Cerebellar nuclear complex (tissue), 1 donor: ENCODE measurements at places on chromosomes 3 and 15.

- no peak for DNase-seq
Observed at GRCh38 chr3:149640976-149641728, 16.7 kb downstream of the WWTR1 start.

- DNase-seq: no peak
Observed at GRCh38 chr15:40914486-40914885, 14.7 kb upstream of the DLL4 start.

DNA sequence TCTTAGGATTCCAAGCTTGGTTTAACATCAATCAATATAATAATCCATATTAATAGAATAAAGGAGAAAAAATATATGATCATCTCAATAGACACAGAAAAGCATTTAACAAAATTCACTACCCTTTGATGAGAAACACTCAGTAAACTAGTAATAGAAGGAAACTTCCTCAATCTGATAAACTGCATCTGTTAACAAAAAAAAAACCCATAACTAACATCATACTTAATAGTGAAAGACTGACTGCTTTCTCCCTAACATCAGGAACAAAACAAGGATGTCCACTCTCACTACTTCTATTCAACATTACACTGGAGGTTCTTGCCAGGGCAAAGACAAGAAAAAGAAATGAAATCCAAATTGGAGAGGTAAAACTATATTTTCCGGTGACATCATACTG is 30.5 kb downstream of the LRRK1 start:
- no peak for DNase-seq

- DNase-seq: no peak
Observed at GRCh38 chr3:31307131-31307785, 225.5 kb upstream of the STT3B start.

GRCh38 chr3:176896640-176897039 is 300.6 kb downstream of the TBL1XR1 start:
- no peak for DNase-seq

DNA sequence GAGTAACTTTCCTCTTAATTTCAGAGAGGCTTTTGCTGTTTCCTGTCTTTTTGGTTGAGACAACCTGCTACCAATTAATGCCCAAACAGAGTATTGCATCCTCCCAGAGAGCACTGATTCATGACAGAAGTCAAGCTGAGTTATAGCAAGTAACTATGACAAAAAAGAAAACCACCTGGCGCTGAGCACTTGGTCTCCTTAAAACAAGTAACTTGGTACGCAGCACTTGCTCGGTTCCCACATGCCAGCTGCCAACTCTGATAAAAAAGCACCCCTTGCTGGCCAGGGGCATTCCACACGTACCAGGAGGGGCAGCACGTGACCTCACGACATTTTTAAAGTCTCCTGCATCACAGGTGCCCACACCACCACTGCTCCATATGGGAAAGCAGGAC is 13.5 kb upstream of the MYO5C start:
- no peak for DNase-seq

- no peak for DNase-seq
Observed at GRCh38 chr3:141487521-141488252, 860 bp downstream of the RASA2 start.

DNA sequence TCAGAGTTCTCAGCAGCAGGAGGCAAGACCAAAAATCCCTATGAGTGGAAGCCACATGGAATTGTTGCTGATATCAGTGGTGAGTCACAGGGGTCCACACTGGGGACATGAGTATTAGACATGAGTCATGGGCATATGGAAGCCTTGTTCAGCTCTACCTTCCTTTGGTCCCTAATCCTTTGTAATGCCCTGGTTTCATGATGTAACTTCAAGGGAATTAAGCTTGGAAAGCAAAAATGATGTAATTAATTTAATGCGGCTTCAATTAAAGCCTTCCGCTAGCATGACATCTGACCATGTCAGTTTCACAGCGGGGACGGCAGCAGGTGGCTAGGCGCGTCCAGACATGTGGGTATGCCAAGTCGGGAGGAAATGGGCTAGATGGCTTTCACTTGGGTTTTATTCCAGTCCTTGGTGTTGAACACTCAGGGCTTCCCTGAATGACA is 176.1 kb upstream of the RGMA start:
- no peak for DNase-seq

- DNase-seq: peak; percentile 66
Observed at GRCh38 chr15:68187559-68187958, 17.6 kb downstream of the CALML4 start.

DNA sequence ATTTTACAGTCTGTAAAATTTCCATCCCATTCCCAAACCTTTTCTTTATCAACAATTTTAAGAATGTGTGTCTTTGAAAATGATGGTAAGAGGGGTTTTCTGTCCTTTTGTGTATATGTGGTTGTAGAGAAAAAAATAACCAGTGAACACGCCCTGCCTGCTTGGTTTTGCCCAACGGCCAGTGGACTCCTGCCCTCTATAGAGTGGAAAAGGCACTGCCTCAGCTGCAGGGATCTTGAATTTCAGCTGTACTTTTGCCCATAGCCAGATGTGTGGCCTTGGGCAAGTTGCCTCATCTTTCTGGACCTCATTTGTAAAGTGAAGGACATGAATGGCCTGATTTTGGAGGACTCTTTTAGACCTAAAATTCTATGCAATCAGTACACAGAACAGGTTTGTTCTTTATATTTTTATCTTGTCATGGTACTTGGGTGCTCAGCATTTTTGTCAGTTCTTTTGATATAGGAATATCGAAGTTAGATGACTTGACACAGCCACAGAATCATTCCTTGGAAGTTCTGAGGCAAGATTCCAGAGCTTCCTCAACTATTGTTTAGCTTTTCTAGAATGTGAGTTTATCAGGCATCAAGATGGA is 81.0 kb downstream of the CLDN11 start:
- DNase-seq: no peak

DNA sequence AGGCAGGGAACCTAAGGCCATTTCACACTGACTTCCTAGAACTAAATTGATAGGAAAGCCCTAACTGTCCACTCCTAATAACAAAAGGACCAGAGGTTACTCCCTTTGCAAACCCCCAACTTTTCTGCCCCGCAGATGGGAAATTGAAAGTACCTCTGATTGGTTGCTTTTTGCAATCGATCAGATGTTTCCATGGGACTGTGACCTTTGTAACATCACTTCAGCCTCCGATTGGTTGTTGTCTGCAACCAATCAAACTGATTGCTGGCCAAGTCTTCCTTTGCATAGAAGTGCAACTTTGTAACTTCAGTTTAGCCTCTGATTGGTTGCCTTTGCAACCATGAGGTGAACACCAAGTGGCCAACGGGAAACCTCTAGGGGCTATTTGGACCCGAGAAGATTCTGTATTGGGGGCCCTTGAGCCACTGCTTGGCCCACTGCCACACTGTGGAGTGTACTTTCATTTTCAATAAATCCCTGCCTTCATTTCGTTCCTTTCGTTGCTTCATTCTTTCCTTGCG is 11.3 kb upstream of the KNL1 start:
- DNase-seq: no peak

DNA sequence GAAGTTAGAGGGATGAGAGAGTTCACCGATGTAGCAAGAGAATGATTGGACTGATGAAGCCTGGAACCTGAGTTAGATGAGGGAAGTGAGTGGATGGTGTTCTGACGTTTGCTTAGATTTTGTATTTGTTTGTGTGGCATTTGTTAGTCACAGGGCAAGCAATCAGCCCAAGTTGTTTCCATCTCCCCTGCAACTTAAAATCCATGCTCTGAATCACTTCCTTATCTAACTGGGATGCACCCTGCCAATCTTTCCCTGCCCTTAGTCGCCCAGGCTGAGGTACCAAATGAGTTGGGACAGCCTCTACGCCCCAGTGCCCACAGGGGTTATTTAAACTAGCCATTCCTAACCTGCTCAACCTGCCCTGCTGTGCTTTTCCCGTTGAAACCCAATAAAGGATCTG is 12.6 kb downstream of the PAQR5 start:
- no peak for DNase-seq

DNA sequence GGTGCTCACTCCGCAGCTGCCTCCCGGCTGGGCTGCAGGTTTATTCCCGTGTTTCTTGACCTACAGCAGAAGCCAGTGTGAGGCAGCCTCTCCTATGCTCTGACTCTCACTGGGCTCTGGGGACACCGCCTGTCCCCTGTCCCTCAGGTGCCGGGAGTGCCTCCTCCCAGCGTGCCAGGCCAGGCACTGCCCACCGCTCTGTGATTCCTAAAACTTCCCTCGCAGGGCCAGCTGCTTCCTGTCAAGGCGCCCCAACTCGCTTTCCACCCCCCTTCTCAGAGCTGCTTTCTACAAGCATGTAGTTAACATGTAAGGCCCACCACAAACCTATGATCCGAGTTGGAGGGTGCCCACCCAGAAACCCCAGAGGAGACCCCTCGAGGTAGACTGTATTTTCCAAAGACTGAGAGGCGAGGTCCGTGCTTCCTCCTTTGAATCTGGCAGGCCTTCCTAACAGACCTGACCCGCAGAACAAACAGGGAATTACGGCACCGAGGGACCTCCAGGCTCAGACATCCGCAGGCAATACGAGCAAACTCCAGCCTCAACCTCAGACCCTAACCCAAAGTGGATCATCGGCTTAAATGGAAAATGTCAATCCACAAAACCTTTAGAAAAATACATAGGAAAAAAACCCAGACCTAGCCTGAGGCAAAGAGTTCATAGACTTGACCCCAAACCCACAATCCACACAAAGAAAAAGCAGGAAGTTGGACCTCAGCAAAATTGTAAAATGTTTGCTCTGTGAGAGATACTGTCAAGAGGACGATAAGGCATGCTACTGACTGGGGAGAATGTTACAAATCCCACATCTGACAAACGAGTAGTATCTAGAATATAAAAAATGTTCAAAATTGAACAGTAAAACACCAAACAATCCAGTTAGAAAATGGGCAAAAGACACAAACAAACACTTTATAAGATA is 121.3 kb upstream of the IQSEC1 start:
- DNase-seq: no peak

- no peak for DNase-seq
Observed at GRCh38 chr3:28835751-28836150, 445.1 kb upstream of the RBMS3 start.

- no peak for DNase-seq
Observed at GRCh38 chr3:32850226-32850625, 32.4 kb downstream of the TRIM71 start.

DNA sequence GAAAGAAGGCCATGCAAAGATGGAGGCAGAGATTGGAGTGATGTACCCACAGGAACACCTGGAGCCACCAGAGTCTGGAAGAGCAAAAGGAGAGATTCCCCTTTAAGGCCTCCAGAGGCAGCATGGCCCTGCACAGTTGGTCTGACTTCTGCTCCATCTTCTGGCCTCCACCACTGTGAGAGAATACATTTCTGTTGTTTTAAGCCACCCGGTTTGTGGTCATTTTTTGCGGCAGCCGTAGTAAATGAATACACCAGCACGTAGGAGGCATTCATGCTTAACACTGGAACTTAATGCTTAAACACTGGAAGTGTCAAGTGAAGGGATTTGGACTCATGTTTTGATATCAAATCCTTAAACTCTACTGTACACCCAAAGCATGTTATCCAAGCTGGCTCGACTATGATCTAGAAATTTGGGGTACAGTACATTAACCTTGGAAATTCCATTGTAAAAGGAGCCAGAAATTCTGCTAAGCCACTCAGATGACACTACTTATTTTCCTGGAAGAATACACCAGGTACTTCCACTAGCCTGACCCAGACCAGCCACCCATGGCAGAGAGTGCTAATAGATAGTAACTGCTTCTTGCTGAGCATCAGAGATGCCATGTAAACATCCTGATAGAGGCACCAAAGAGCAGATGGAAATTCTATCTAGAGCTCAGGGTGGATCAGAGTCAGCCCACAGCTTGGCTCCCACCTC is 190.9 kb downstream of the ADAMTS9 start:
- DNase-seq: no peak

- no peak for DNase-seq
Observed at GRCh38 chr15:55218056-55218455, 21.3 kb upstream of the RSL24D1 start.

- no peak for DNase-seq
Observed at GRCh38 chr3:101870138-101870537, 20.8 kb downstream of the NFKBIZ start.

DNA sequence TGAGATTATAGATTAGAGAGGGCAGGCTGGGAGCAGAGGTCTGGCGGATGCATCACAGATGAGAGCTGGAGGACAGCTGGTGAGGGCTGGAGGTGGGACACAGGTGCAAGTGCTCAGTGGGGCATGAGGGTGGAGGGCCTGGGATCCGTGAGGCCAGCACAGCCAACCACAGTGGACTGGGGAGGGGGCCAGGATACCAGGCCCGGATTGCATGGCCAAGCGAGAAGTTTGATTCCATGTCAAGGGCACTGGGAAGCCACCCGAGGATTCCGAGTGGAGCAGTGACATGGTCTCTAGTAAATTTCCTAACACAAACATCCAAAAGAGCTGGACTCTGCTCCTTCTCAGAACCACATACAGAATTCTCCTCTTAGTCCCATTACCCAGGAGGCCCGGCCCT is 44.0 kb upstream of the SLC41A3 start:
- no peak for DNase-seq

DNA sequence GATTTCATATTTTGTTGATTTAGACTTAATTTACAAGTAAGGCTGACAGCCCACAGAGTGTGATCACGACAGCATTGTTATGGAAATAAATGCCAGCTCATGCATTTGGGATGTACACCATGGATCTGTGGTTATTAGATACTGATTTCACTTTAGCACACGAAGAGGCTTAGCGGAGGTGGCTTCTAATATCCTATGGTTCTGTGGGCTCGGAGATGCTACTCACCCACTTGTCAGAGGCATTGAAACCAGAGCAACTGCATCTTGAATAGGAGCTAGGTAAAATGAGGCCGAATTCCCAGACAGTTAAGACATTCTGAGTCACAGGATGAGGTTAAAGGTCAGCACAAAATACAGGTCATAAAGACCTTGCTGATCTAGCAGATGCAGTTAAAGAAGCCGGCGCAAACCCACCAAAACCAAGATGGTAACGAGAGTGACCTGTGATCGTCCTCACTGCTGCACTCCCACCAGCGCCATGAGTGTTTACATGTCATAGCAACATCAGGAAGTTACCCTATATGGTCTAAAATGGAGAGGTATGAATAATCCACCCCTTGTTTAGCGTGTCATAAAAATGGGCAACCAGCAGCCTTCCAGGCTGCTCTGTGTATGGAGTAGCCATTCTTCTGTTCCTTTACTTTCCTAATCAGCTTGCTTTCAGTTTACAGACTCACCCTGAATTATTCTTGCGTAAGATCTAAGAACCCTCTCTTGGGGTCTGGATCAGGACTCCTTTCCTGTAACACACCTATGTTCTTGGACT is 117.5 kb downstream of the PGPEP1L start:
- no peak for DNase-seq
